ENCODE measurements at places on chromosomes 16 and 17. TPM values are rescaled to one million over a fixed set of nuclear protein-coding genes. Genes with fewer than 3 reads are reported as not detected.

HOXB8 gene
- 13.0 TPM for total RNA-seq

DNA sequence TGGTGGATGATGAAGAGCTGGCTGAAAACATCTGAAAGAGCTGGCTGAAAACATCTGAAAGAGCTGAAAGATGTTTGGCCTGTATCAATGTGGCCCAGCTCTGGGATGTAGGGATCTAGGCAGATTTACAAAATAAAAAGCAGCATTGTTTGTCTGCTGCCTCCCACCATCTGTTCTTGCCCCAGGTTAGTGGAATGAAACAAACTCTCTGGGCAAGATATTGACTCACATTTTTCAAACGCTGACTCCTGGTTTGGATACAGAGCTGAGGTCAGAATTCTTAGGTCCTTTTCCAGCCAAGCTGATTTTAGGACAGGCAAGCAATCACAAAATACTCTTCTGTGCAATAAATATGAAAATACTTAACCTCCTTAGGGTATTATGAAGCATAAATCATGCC lies 139.0 kb downstream of the STX8 start:
- no peak for DNase-seq

EMP2 gene
- 34.2 TPM for total RNA-seq

- DNase-seq, result peak; percentile 67
Measured at GRCh38 chr16:49854188-49854795, 1.6 kb downstream of the ZNF423 start.

DNA sequence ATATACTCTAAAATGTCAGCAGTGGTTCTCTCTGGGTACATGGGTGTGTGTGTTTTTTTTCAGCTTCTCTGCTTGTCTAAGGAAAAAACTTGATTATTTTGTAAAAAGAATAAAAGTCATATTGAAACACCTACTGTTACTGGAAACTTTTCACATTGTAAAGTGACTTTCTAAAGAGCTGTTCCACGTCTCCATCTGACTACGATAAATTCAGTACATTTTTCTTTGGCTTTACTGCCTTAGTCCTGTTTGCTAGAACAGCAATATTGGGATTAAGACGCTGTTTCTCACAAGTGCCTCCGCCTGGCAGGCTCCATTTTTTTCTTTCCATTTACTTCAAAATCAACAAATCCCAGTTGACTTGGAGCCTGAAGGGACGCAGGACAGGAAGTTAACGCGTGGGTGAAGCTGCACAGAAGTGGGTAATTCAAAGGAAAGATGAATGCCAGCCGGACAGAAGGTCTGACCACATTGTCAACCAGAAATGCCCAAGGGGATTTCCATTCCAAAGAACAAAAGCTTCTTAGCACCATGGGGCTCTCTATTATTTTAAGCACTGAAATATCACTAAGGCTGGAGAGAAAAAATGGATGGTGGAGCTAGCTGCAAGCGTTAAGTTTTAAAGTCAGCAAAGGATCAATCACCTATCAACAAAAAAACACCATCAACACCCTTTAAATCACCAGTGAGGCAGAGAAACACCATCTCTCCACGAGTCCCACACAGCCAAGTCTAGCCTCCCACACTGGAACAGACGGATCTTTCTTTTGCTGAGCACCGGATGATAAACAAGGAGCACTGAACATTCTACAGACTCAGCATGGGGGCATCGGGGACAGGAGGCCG lies 8.4 kb downstream of the GLOD4 start:
- no peak for DNase-seq
